ENCODE measurements at places on chromosomes 12 and 14.

DNA sequence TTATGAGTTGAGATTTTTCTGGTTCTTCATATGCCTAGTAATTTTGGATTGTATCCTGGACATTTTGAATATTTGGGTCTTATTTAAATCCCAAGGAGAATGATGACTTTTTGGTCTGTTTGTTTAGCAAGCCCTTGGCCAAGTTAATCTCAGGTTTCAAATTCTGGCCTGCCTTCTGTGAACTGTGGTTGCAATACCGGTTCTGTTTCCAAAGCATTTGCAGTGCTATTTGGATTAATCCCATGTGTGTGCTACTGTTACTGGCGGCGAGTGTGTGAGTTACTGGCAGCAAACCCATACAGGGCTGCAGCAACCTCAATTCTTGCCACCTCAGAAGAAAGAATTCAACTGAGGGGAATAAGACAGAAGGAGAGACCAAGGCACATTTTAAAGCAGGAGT is 51.1 kb downstream of the TMEM260 start:
- DNase-seq = no peak

- DNase-seq = no peak
Measured at GRCh38 chr14:61219673-61220072, 61.5 kb downstream of the TMEM30B start.

DNA sequence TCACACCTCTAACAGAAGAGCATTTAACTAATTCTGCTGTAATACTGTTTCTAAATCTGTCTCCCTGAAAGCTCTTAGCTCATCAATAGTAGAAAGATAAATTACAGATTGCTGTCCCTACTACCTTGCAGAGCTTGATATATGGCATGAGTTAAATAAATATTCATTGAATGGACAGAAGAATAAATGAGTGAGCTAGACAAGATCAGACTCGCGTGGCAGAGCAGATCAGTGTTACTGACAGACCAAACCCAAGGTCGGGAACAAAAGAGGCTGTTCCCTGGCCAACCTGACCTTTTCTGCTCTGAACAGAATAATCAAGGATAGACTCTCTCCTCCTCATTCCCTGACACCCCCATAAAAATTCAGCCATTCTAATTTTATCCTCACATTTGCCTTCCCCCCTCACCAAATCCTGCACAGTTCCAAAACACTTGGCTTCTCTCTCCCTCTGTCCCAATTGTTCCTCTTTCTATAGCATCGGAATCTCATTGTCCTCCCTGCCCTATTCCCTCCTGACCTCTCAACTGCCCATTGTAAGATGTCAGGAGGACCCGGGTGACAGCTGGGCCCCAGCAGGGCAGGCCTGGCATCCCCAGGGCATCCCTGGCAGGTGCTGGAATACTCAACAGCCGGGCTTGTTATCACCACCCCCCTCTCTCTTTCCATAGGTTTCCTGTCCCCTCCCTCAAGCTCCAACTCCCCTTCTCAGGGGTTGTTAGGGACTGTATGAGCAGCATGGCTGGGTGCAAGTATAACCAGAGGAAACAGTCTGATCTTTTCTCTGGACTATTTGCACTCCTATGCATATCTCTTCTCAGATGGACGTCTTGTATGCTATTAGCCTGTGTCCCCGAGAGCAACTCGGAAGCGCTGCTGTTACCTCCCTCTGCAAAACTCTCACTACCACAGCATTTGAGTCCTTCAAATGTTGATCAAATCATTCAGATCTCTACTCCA is 19.9 kb downstream of the NEUROD4 start:
- no peak for DNase-seq

DNA sequence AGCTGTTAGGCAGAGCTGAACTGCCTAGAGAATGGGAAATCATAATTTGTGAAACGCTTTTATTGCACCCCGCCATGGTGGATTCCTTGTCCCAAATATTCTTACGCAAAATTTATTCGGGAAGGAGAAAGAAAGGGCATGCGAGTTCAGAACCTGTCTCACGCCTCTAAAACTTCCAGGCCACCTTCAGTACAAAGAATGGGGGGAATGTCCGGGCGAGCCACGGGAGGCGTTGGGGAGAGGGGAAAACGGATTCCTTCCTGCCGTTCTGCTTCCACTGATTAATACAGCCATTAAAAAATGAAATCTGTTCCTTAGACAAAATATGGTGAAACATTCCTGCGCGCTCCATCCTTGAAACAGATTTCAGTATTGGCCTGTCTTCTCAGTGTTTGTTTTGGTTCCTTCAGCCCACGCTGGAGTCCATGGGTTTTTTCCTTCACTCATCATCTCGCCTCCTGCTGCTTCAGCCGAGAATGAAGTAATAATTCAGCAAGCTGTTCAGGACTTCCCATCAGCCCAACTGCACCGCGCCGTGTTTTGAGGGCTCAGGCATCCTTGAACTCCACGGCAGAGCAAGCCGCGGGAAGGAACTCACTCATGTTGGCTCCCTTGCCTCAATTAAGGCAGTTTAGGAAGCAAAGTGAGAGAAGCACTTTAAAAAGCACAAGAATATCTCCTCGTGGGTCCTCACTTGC is 47.7 kb upstream of the CDKN3 start:
- no peak for DNase-seq

DNA sequence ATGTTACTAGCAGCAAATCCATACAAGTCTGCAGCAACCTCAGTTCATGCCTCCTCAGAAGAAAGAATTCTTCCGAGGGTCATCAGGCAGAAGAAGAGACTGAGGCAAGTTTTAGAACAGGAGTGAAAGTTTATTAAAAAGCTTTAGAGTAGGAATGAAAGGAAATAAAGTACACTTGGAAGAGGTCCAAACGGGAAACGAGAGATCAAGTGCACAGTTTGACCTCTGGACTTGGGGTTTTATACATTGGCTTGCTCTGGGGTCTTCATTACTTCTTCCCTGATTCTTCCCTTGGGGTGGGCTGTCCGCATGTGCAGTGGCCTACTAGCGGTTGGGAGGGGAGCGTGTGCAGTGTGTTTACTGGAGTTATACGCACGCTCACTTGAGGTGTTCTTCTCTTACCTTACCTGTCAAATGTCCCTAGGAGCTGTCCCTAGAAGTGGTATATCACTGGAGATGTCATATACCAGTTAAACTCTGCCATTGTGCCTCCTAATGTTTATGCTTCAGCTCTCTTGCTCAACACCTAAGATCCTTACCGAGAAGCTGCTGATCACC is 372.8 kb upstream of the KITLG start:
- no peak for DNase-seq

GRCh38 chr12:107440606-107441005 is 245.0 kb upstream of the PWP1 start:
- DNase-seq = no peak

DNA sequence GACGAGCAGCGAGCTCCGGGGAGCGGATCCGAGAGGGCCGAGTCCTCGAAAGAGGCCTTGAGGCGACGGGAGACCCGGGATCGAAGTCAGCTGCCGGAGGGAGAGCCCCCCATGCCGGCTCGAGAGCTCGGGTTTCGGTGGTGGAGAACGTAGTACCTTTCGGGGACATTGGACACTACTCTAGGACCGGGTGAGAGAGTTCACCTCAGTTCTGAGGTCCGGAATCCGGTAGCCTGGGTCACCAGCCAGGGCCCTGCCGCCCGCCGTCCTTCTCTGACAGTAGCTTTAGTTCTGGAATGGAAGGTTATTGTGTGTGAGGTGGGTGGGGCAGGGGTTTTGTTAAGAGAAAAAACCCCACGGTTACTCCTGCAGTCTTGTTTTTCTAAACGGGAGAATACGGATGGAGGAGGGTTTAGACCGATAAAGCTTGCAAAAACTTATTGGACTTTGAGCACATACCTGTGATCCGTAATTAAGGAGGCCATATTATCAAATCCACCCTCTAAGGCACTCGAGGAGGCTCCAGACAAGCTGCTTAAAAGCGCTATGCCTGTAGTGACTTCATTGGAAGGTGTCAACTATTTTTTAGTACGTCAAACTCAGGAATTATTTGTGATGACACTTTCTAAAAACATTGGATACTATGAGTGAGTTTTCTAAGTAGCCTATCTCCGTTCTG is 765 bp downstream of the SCYL2 start:
- no peak for DNase-seq

- no peak for DNase-seq
Measured at GRCh38 chr12:93460902-93461301, 6.4 kb upstream of the MRPL42 start.

GRCh38 chr12:96445691-96446583 is 43.4 kb upstream of the CFAP54 start:
- peak; percentile 27 for DNase-seq

- DNase-seq = no peak
Measured at GRCh38 chr14:102239231-102239630, 65.7 kb downstream of the MOK start.

GRCh38 chr14:35281341-35281740 is 10.8 kb upstream of the PSMA6 start:
- DNase-seq = no peak

- DNase-seq = no peak
Measured at GRCh38 chr12:7282844-7283243, 21.0 kb upstream of the ACSM4 start.

GRCh38 chr12:51362747-51363342 is 16.4 kb upstream of the CELA1 start:
- no peak for DNase-seq

- no peak for DNase-seq
Measured at GRCh38 chr12:60437297-60437696, 841.5 kb downstream of the SLC16A7 start.

DNA sequence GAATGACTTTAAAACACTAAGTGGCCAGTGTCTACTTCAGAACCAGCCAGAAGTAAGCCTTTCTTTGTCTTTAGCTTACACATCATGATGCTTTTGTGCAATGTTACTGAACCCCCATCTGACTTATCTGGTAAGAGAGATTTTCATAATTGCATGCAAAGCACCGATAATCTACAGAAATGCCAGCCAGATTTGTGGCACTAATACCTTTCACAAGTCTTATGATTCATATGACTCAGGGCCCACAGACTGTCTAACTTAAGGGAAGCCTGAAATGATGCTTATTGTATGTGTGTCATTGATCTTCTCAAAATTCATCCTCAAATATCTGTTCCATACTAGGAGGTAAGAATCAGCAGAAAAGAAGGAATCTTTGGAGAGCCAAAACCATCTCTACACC is 18.0 kb downstream of the IGF1 start:
- no peak for DNase-seq

DNA sequence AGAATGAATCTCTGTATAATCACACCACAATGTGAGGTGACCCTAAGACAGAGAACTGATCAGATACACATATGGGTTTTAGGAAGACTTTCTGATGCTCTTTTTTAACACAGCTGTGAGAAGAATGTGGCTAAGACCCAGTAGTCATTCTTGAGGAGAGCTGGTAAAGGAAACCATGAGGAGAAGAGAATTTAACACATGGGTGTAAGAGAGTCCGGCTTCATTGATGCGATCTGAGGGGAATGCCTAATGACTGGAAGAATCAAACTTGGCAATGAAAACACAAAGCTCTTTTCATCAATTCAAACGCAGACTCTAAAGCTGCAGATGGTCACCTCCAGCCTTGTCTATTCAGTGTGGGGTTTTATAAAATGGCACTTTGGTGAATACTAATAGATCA is 79.3 kb downstream of the FOXA1 start:
- no peak for DNase-seq
